ENCODE measurements at places on chromosomes 7 and 10.

GRCh38 chr7:89623018-89623672 lies 531.1 kb upstream of the STEAP1 start:
- peak; percentile 56 for DNase-seq

DNA sequence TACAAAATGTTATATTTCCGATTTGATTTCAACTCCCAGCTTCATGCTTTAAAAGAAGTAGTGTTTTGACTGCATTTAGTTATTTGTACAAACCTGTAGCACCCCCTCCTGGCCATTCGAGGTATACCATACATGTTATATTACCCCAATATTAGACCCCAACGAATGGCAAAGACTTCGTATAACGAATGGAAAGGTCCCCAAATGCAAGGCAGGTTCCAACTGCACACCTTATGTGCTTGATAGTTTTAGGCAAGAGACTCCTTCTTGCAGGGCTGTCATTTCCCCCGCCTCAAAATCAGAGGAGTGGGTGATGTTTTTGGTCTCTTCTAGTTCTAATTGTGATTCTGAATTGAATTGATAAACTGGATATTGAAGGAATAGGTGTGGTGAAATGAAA lies 101.1 kb upstream of the TARP start:
- peak; percentile 38 for DNase-seq

DNA sequence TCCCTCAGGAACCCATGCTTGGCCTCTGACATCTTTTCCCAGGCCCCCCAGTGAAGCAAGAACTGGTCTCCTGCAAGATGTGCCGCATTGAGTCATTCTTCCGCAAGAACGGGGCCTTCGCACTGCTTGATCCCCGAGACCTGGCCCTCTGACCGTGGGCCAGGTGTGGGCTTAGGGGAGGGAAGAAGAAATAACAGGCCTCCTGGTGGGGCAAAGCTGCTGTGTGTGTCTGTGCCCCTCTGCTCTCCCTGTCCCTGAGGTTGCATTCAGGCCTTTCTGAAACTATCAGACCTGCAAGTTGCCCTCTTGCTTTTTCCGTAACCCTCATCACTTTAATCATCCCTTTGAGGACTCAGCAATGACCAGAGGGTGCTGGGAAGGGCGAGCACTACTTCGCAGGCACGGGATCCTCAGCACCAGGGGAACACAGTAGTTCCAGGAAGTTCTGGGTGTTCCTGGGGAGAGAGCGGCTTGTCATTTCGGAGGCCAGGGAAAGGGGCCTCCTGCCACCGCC lies 6.0 kb downstream of the ATP6V1F start:
- DNase-seq = no peak

DNA sequence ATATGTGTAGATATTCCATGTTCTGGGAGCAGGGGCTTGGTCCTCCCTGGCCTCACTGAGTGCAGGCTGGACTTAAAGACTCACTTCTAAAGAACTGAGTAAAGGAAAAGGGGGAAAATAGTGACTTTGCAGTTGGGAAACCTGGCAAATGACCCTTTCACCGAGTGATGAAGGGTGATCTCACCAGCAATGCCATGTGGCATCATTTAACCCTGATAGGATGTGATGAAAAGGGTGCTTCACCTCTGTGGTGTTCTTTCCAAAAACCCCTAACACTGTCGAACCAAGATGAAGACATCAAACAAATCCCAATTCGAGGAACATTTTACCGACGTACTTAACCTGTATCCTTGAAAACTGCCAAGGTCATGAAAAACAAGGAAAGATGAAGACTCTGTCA lies 71.9 kb downstream of the AOAH start:
- DNase-seq = no peak

- DNase-seq = no peak
These were observed 91.5 kb upstream of the EGR2 start for GRCh38 chr10:62907470-62908212.

GRCh38 chr7:121871188-121871587 lies 1.8 kb upstream of the PTPRZ1 start:
- no peak for DNase-seq

DNA sequence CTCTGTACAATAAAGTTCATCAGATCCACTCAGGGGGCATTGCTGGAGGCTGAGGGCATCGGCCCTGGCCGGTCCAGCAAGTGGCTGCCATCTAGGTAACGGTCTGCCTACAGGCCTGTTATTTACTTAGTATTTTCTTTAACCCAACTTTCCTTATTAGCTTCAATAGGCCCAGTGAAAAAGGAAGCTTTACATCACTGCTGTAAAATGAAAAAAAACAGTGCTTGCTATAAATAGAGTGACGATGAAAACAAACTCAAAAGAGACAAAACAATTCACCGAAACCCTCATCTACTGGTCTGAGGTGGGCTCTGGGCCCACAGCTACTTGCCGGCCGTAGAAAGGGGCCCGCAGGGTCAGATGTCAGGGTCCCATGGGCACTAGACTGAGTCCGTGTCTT lies 192.5 kb downstream of the ELFN1 start:
- DNase-seq = no peak

- DNase-seq = peak; percentile 93
These were observed 1.4 kb downstream of the CPA4 start for GRCh38 chr7:130294314-130294713.
